ENCODE measurements at places on chromosomes 5 and 9.

DNA sequence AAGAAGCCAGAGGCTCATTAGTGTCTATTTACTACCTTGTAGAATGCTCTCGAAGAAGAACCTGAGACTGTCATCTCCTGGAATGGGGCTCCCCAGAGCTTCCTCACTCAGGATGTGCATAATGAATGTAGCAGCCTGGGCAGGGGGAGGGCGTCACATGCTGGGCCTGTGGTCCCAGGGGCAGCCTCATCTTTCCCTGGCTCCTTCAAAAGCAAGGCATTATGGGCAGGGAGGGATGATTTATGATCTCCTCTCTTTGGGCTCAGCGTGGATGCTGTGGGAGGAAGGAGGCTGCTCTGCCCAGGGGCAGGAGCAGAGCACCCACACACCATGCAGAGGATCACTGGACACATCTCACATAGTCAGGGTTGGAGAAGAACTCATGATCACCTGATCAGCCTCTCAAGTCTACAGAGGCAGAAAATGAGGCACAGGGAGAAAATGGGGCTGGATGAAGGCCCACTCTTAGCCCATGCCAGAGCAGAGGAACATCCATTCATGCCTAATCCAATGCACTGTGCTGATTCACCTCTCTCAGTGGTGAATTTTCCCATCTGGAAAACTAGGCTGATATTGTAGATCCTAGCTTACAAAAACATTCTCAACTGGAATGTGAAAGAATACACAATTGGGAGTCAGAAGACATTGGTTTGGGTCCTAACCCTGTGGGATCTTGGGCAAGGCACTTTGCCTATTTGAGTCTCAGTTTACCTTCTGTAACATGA is 173.7 kb downstream of the CARTPT start:
- no peak for DNase-seq

DNA sequence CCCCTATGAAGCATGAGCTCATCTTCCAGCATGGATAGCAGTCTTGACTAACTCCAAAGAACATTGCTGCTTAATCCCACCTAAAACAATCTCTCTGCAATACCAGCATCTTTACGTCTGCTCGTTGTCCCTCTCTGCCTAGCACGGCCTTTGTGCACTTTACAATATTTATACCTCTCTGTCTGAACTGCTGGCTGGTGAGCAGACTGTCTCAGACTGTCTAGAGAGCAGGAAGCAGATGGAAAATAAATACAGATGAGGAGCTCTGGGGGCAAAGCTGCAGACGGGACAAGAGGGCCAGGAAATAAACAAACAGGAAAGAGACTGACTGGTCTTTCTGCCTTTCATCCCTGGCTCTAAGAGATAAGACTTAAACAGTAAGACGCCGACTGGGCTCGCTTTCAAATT is 224.8 kb downstream of the ENC1 start:
- peak; percentile 35 for DNase-seq

GRCh38 chr5:108801776-108802175 is 54.1 kb downstream of the FER start:
- DNase-seq: no peak

GRCh38 chr9:132391449-132391848 is 15.2 kb downstream of the TTF1 start:
- DNase-seq: no peak

DNA sequence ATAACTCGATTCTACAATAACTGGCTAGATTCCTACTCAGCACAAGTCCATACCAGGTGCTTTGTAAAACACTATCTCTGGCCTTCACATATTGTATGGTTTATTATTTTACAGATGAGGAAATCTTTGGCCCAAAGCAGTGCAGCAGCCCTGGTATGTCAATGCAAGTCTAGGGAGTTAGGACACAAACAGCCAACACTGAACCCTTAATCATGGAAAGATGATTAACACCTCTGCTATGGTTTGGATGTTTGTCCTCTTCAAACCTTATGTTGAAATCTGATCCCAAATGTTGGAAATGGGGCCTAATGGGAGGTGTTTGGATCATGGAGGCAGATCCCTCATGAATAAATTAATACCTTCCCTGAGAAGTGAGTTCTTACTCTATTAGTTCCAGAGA is 76.6 kb downstream of the MAPKAP1 start:
- DNase-seq: no peak

DNA sequence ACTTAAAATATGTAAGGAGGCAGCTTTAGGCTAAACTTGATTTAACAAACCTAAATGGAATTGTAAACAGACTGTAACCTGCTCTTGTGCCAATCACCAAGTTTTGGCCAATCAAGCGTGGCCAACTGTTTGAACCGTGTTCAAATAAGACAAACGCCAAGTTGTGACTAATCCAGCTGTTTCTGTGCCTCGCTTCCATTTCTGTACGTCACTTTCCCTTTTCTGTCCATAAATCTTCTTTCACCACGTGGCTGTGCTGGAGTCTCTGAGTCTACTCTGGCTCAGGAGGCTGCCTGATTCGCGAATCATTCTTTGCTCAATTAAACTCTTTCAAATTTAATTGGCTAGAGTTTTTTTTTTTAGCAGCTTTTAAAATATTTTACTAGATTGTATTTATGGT is 71.3 kb downstream of the LIX1 start:
- DNase-seq: no peak

GRCh38 chr5:171143926-171144325 is 165.1 kb upstream of the TLX3 start:
- no peak for DNase-seq

DNA sequence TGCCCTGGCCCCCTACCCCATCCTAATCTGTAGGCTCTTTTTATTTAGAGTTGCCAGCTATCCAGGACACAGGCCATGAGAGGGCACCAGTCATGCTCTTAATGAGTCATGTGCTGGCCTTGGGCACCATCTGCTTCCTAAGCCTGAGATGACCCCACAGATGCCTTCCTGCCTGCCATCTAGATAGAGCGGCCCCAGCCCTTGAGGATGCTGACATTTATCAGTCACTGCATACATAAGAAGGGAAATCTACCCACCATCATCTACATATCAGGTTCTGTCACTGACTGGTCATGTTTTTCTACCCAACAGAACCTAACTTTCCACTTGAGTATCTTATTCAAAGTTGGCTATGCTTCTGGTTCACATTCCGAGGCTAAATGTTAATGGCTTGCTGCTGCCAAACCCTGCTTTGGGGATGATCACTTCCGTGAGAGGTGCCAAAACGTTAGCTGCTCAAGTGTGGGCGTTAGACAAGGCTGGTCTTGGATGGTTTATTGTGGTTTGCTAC is 49.9 kb upstream of the TTC23L start:
- DNase-seq: no peak

DNA sequence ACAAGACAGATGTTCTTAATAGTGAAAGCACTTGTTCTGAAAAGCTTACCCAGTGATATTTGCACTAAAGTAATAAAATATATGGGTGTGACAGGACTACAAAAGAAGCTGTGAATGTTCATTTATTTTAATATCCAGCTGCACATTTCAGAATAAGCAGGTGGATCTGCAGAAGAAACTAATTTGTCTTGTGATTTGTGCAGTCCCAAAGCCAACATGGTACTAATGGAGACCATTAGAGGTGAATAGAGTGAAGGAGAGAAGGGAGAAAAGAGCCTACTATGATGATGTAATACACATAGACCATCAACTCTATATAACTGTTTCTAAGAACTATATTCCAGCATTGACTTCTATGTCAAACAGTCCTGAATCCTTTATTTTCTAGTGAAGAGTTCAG is 362.8 kb downstream of the ISL1 start:
- DNase-seq: peak; percentile 91

- no peak for DNase-seq
These were observed 58.2 kb upstream of the GGTA1 start for GRCh38 chr9:121557581-121558447.

DNA sequence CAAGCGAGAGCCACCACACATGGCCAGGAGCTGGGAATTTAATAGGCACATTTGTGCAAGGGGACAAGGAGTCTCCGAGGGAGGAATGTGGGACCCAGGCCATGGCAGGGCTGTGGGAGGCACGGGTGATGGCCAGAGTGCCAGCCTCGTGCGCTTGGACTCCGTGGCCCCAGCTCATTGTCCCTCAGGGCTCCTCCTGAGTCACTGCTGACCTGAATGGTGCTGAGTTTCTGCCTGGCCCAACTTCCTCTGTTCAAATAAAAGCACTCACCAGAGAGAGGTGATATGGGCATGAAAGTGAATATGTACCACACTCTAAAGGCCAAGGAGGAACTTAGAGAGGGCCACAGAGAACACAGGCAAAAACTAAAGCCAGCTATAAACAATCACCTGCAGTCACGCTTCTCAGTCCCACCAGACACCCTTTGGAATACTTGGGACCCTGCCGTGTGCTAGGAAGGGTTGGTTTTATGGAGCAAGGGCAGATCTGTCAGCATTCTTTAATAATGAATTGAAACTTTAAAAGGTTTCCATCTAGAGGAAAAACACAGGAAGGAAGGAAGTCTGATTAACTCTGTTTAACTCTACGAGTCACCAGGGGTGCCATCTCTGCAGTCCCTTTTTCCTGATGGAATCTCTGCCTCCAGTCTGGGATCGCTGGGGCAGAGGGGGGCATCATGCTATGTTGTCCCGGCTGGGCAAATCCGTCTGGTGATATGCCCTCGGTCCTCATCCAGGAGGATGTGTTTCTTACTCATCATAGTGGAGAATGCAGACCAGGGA is 25.1 kb upstream of the UBE2QL1 start:
- no peak for DNase-seq

- DNase-seq: no peak
These were observed 78.3 kb downstream of the COL27A1 start for GRCh38 chr9:114233491-114234185.

DNA sequence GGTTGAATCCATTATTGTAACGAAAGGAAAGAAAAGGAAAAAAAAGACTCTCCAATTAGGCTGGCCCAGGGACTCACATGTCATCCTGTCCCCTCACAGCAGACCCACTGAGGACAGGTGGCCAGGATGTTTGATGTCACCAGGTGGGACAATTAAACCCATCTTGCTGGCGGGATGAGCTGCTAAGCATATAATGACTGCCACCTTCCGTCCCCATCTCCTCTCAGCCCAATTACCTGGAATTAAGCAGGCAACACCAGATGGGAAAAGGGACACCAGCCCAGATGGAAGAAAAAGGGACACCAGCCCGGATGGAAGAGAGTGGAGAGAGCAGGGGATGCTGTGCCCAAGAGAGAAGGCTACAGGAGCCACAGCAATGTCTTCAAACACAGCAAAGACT is 116.6 kb upstream of the SARDH start:
- no peak for DNase-seq

DNA sequence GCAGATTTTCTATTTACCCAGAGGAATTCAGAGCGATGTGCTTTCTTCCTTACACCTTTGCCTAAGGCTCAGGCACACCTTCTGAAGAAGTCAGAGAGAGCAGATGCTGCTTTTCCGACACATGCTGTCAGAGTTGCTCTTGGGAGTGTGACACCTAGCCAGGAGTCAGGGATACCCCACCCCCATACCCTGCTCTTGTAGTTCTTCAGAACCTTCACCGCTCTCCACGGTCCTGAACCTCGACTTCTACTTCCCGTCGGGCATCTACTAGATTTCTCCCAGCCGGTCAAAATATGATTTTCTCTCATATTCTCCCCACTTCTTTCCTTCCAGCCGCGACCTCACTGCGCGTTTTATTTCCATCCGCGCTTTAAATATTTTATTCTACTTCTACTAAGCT is 1.7 kb downstream of the GRIN3A start:
- DNase-seq: no peak

DNA sequence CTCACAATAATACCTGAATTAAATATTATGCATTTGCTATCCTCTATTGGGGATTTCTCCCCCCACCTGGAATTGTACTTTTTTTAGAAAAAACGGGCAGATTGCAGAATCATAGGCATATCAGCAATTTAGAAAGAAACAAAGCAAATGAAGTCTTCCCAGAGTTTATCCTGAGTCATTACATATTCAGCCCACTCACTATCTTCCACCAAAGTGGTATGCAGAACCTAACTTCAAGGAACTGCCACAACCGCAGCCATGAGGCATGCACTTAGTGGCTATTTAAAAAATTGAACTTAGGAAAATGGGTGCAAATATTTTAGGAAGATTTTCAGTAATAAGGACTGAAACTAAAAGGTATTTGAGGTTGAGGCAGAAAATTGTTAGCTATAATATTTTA is 48.6 kb downstream of the UBAP1 start:
- no peak for DNase-seq

- no peak for DNase-seq
These were observed 2.9 kb downstream of the TLN1 start for GRCh38 chr9:35729101-35729500.

DNA sequence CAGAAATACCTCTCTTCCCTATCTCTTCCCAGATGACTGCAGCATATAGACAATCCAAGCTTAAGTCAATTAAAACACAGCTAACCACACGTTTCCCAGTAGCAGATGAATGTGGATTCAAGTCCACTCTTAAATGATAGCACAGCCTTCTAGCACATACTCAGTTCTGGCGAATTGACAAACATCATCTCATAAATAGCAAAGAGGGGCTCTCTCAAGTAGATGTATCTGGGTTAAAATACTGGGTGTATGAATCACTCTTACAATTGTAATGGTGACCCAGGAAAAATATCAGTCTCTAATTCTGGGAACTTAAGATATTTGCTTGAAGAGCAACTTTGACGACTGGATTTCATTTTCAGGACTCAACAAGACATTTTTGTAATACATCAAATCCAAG is 67.0 kb upstream of the HAPLN1 start:
- DNase-seq: no peak

DNA sequence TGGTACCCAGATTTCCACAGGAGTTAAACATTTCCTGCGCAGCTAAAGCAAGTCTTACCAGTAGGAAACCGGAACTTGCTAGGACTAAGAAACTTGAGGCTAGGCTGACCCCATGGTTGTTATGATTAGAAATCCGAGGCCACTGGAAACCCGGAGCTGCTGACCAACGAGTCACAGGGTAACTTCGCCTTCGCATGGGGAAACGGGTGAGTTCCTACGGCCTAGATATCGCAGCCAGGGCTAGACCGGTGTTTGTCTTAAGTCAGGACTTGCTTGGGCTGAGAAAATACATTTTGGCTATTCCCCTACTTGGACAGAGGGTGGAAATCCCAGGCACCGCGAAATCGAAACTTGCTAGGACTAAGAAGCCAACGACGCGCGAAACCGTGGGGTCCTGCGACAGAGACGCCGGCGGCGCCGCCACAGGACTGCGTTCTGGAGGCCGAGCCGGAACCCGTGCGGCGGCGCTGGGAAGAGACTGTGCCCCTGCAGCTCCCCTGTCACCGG is 1.6 kb upstream of the ANXA2R start:
- DNase-seq: peak; percentile 83

- no peak for DNase-seq
These were observed 45.3 kb downstream of the SLC36A1 start for GRCh38 chr5:151492729-151493128.

DNA sequence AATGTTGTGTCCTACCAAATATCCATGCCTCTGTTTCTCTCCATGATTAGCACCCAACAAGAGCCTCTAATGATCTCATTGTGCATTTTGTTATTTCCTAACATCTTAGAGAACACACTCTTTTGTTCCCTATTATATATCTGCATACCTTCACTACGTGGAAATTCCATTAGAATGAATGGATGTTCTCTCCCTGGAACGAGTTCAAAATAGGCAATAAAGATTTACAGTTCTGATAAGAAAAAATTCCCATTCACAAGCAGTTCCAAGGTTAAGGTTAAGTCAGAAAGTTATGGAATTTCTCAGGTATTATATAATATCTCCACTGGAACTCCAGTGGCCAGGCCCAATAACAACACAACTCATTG is 83.7 kb downstream of the TRPM6 start:
- no peak for DNase-seq

All from NCI-H774 (cell line).